NCI-H187 (cell line): ENCODE measurements at places on chromosomes 12 and 14.

GRCh38 chr14:103606963-103607668, 21.9 kb upstream of the KLC1 start:
- peak; percentile 38 for DNase-seq

DNA sequence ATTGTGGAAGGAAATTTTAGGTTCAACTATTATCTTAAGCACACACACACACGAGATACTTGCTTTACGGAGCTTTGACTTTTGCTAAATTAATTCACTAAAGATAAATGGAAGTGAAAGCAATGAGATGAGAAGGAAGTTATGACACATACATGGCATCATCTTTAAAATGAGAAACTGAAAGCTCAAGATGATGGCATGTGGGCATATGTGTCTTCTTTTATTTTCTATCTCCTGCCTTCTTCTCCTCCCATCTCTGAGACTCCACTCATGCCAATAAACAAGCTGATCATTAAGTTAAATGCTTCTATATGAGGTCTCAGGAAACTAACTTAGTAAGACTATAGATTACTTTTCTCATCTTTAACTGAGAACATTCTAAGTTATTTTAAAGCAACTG, 216.7 kb downstream of the MED13L start:
- DNase-seq, result no peak

DNA sequence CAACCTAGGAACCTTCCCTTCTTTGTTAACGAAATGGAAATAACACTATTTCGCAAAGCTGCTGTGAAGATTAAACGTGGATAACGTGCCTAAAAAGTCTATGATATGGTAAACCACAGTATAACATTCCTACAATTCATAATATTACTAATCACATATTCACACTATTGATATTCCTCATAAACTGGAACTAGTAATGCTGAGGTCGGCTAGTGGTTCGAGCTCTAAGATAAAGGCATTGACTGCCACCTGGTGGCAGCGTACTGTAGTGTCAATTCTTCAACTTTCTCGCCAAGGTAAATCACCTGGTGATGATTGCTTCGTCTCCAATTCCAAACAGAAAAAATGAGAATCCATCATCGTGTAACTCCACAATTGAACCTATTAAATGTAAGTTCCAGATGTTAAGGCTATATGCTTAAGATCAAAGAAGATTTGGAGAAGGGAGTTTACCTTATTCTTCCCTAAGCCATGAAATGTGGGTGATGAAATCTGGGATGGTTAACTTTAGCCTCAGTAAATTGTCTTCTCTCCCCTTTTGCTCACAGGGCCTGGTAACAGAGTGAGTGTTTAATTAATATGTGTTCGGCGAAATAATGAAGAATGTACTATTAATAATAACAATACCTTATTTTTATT, 197.5 kb upstream of the TMEM132C start:
- peak; percentile 12 for DNase-seq

DNA sequence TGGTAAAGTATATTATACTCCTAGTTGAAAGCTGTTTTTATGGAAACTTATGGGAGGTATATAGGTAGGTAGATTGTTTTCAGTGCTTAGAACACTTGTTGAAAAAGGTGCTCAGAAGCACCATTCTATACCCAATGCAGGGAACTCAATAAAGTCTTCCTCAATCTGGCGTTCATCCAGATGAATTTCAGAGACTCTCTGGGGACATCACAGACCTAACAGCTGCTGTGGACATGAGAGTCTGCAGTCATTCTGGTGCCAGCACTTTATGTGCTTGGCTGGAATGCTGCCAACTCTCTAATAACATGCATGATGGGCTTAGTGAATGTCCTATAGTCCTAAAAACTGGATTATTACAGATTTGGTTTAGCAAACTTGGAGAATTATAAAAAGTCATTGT, 115.9 kb downstream of the NTN4 start:
- DNase-seq, result peak; percentile 96

DNA sequence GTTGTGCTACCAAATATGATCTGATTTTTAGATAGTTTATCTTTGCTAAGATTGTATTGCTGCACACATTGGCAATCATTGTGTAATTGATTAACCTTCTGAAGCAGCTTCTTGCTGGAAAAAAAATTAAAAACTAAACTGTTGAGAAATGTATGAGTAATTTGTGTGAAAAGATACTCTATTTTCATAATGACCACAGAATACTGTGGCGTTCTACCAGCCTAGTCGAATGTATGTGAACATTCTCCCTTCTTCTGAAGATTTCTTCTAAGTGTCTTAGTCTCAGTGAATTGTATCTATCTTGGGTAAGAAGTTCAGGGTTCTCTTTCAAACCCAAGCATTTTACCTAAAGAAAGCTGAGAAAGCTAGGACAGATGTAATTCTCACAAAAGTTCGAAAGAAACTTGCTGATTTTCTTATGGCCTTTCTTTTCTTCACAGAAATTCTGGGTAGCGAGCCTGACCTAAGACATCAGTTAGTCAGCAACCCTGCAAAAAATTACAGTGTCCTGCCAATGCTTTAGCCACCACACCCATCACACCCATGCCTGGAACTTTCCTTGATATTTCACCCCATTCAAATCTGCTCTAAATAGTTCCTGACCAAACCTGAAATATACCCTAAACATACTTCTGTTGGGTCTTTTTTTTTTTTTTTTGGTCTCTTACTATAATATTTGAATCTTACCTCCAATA, 27.1 kb upstream of the C12orf71 start:
- DNase-seq, result no peak

DNA sequence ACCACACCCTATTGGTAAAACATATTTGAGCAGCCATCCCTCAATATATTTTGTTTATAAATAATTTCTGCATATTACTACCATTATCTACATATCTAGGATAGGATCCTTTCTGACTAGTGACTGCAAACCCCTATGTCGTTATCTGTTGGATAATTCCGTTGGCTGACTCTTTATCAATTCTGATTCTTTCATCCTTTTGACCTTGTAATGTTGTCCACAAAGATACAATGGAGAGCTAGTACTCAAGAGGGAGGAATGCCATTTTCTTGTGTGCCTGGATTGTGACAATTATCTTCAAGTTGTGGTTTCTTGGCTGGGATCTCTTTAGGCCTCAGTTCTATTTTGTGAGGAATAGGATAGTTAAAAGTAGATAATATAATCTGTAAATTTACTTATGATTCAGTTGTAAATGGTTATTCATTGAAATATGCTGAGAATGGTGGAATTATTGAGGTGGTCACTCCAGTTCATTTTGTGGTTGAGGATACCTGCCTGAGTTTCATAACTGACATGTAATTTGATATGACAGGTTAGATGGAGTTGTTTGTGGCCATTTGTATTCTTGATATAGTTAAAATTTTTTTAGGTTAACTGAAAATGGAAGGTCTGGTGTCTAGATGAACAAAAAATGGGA, 10.1 kb downstream of the CHST11 start:
- DNase-seq, result no peak

GRCh38 chr12:121711361-121712189, 977 bp upstream of the TMEM120B start:
- DNase-seq, result no peak

DNA sequence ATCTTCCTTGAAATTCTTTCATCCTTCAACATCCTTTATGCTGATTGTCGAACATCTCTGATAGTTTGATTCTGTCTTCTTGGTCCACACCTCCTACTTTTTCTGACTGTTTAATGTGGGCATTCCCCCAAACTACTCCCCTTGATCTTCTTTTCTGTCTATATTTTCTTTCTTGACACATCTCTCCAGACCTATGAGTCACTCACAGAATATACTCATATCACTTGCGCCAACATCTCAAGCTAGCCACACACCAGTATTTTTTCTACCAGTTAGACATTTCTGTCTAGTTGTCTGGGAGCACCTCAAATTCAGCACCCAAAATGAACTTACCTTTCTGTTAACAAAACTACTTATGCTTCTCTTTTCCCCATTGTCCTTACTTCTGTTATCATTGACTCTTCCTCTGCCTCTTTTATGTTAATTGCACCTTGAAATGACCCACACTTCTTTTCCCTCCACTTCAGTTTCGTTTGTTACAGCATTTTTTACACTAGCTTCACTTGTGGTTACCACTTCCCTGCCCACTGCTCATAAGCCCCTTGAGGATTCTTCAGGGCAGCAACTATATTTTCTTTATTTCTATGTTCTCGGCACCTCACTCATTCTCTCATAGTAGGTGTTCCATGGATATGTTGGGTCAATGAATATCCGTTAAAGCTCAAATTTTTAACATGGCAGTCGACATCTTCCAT, 33.5 kb downstream of the TSHR start:
- DNase-seq, result no peak

- no peak for DNase-seq
These were observed 52.5 kb downstream of the PLEKHG3 start for GRCh38 chr14:64756712-64757111.

DNA sequence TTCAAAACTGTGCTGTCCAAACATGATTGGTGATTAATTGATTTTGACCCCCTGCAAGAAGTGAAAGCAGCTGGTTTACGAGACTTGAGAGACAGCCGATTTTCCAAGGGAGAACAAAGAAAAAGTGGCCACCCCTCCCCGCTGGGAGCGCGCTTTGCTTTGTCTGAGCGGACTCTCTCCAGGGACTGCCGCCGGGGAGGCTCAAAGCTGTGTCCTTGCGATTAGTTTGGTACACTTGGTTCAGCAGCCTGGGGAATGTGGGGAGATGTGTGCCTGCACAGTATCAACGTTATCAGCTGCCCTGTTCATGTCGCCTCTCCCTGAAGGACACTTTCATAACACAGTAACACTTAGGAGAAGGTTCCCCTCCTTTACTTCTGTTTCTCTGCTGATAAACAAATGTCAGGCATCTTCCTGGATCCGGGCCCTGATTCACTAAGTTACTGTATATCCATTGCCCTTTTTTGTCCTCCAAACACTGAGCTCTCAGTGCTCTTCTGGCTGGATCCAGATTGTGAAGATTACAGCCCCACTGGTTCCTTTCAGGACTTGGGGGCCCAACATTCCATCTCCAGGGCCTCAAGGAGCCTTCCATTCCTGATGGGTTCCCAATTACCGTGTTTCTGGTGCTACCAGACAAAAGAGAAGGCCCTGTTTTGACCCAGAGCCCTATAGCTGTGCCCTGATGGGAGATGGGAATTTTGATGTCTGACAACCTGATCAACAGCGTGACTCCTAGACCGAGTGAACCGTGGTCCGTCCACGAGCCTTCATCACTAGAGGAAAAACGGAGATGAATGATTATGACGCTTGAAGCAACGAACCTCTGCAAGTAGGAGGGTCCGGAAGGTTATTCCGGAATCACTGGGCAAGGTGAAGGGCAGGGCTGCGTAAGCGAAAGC, 31.7 kb upstream of the TUBA1C start:
- DNase-seq, result peak; percentile 90

- DNase-seq, result peak; percentile 40
These were observed 635.8 kb upstream of the FOXG1 start for GRCh38 chr14:28130610-28131284.

DNA sequence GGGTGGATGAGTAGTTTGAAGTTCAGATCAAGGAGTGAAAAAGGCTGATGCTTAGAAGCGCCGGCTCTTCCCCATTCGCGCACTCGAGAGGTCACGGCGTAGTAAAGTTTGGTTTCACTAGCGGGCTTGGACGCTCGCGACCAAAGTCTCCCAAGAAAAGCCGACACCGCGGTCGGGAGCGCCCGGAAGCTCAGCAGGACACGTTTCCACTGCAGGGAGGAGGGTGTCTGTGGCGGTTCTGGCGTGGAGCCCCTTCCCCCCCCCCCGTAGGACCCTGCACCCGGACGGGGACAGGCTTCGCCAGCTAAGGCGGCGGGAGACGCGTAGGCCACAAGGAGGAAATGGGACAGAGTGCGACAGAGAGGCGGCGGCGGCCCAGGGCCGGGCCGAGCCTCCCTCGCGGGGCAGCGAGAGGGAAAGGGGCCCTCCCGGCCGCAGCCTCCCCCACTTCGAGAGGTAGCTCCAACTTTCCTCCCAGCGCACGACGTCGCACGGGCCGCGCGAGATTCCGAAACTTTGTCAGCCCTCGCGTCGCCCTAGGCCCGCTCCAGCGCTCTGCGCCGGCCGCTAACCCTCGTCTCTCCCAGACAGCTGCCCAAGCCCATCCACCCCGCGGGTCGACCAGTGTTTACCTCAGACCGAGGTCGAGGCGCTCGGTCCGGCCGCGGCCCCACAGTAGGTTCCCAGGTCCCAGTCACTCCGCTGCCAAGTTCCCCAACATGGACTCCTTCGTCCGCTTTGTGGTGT, 480 bp downstream of the SCAF11 start:
- DNase-seq, result peak; percentile 71

DNA sequence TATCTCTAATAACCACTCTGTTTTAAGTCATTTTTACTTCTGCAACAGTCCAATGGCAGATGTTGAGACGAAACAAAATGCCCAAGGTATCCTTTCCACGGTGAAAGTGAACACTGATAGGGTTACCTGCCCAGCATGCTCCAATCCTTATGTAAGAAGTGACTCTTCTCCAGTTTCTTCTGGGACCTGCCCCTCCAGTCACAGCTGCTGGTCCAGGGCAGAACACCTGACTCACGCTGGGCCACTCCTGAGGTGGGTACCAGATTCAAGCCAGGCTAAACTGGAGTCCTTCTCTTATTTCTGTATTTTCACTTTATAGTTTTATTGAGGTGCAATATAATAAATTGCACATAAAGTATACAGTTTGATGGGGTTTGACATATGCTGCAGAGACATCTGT, 16.7 kb downstream of the NT5DC3 start:
- DNase-seq, result no peak

DNA sequence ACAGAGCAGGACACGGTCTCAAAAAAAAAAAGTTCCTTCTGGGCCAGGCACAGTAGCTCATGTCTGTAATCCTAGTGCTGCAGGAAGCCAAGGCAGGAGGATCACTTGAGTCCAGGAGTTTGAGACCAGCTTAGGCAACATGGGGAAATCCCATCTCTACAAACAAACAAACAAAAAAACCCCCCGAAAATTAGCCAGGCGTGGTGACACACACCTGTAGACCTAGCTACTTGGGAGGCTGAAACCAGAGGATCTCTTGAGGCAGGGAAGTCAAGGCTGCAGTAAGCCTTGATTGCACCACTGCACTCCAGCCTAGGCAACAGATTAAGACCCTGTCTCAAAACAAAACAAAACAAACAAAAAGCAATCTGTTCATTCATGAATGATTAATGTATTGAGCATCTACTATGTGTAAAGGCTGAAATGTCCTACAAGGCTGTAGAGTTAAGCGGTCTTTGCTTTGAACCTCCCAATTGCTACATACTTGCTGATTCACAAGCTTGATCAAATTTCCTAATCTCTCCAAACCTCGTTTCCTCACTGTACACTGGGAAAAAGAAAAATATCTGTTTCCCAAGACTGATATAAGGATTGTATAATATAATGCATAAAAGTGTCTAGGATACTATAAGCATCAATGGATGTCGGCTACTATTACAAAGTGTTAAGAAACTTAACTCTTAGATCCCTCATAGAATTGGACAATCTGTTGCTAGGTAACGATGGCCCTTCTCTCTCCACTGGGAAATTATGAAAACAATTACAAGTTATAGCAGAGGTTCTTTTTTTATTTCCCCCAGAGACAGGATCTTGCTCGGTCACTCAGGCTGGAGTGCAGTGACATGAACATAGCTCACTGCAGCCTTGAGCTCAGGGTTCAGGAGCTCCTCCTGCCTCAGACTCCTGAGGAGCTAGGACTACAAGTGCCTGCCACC, 7.9 kb upstream of the RILPL2 start:
- DNase-seq, result no peak

GRCh38 chr14:96380735-96381134, 11.2 kb upstream of the AK7 start:
- DNase-seq, result no peak

- DNase-seq, result no peak
These were observed 250.2 kb downstream of the C12orf50 start for GRCh38 chr12:87779016-87779415.
